NCI-H1105 (cell line): ENCODE measurements at places on chromosomes 11 and 22.
A peak's percentile ranks its signal among the peaks of the same experiment; 100 is the strongest.

GRCh38 chr22:37112084-37112728, 2.7 kb upstream of the TMPRSS6 start:
- DNase-seq: no peak

GRCh38 chr22:30015846-30016245, 64.4 kb upstream of the HORMAD2 start:
- no peak for DNase-seq

DNA sequence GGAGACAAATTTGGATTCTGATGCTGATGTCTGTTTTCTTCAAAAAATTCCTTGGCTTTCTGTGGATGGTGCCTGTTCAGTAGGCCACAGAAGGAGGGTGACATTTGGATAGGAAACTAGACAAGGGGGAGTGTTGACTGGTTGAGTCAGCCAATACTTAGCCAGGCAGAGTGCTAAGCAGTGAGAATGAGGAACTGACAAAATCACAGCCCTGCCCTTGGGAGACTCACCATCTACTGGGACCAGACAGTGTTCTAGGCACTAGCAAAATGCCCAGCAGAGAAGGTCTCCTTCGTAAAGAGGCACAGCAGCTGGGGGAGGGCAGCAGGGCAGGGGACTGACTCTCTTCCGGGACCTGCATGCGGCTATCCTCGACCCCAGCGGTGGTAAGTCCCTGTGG, 190.2 kb downstream of the DSCAML1 start:
- DNase-seq: no peak

GRCh38 chr11:118572981-118573550, 857 bp downstream of the ARCN1 start:
- DNase-seq: no peak

DNA sequence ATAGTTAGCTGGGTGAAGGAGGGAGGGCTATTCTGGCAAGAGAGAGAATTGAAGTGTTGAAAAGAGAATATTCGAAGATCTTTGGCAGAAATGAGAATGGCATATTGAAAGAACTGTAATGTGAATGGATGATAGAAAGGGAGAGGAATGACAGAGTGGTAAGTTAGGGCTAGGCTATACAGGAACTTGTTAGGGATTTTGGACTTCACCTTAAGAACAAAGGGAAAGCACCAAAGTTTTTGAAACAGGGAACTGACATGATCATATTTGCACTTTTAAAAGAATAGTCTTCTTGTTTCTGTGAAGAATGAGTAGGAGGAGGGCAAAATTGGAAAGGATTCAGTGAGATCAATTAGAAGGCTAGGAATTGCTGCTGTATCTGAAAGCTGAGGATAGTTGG, 119.3 kb downstream of the METTL15 start:
- DNase-seq: no peak

- DNase-seq: no peak
Measured at GRCh38 chr11:104917271-104918112, 19.2 kb upstream of the CASP12 start.

DNA sequence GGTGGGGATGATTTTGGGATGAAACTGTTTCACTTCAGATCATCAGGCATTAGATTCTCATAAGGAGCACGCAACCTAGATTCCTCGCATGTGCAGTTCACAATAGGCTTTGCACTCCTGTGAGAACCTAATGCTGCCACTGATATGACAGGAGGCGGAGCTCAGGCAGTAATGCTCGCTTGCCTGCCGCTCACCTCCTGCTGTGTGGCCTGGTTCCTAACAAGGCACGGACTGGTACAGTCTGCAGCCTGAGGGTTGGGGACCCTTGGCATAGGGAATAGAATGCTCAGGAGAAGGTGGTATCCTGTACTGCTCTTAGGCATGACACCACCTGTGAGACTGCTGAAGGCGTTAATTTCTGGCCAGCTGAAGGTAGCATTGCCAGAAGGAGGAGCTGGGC, 47.0 kb downstream of the STIM1 start:
- no peak for DNase-seq

GRCh38 chr11:71086687-71087258, 165.6 kb downstream of the SHANK2 start:
- DNase-seq: peak; percentile 66

GRCh38 chr11:30504468-30504867, 81.7 kb downstream of the MPPED2 start:
- no peak for DNase-seq

GRCh38 chr11:67372993-67373647, at the start of gene CLCF1:
Gene CLCF1, minus strand, starts transcription at chr11:67373598. Its CDS starts 59 bp downstream, at chr11:67373539.
- DNase-seq: peak; percentile 12

DNA sequence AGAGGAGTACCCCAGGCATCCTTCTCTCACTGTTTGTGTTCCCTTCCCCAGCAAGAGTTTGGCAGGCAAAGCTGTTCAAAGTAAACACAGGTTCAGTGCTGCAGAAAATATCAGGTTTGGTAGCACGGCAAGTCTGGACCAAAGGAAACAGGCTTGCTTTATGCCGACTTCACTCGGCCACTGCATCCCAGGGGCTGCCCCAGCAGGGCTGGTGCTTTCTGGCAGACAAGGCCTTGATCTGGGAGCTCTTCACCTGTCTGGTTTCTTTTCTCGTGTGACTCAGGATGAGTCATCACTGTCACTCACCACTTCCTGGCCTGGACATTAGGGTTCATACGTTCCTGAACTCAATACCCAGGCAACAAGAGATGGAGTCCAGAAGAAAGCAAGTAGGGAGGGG, 52.6 kb upstream of the NAV2 start:
- no peak for DNase-seq
